CD8-positive, alpha-beta memory T cell (primary cell): ENCODE measurements at places on chromosomes 2 and 18. TPM values are rescaled to one million over a fixed set of nuclear protein-coding genes. Genes with fewer than 3 reads are reported as not detected.

Gene ITSN2
- total RNA-seq, result 71.2 TPM

Gene RAMP1
- 0.63 TPM for total RNA-seq

Gene EVX2
- not detected for total RNA-seq

DNA sequence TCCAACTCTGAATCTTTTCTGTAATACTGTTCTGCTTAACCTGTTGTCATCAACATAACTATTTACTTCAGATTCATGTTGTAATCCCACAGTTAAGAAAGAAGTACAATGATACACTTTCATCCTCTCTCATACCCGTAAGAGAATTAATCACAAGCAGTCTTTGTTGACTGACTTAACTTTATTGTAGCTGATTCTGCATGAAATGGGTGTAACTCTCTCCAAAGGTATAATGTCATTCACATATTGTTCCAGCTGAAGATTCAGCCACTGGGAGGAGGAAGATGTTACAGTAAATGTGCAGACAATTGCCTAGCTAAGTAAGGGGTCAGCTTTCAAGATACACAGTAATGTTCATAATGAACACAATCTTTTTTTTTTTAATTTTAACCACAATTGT, 13.5 kb upstream of the DSG2 start:
- DNase-seq, result no peak
- no peaks in the 10 kb centered on the region for H3K4me1 ChIP-seq
- no peak overlapping the region for H3K4me3 ChIP-seq

DNA sequence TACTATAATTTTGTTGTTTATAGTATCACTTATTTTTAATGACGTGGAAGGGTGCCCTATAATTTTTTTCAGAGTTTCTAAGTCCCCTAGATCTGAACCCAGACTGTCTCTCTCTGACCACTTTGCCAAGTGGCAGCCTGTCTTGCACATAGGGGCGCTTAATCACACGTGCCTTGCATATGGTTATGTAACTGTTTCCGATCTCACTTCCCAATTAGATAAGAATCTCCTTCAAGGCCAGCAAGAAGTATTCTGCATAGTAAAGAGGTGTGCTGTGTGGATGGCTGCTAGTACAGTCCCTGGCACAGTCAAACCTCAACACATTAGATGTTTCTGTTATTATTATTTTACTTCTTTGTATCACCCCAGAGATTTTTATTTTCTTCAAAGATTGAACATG, 197.8 kb upstream of the SIX2 start:
- no peak for DNase-seq
- H3K36me3 ChIP-seq, result no peaks in the 10 kb centered on the region

GRCh38 chr2:6896930-6897759, 19.6 kb downstream of the RSAD2 start:
- no peak for DNase-seq
- H3K36me3 ChIP-seq, result no peaks in the 10 kb centered on the region
- no peak overlapping the region for H3K4me3 ChIP-seq
- H3K4me1 ChIP-seq, result peaks cover 7% of the 10 kb centered on the region
- no peak overlapping the region for H3K27ac ChIP-seq

- no peaks in the 10 kb centered on the region for H3K4me1 ChIP-seq
- no peaks in the 10 kb centered on the region for H3K27me3 ChIP-seq
- no peaks in the 10 kb centered on the region for H3K36me3 ChIP-seq
- no peak overlapping the region for H3K27ac ChIP-seq
- DNase-seq, result no peak
These were observed 9.1 kb upstream of the LYPD6B start for GRCh38 chr2:149029307-149029965.

- H3K36me3 ChIP-seq, result no peaks in the 10 kb centered on the region
- H3K27me3 ChIP-seq, result no peaks in the 10 kb centered on the region
- H3K27ac ChIP-seq, result no peak overlapping the region
- DNase-seq, result no peak
- no peaks in the 10 kb centered on the region for H3K4me1 ChIP-seq
These were observed 9.8 kb downstream of the STEAP3 start for GRCh38 chr2:119233326-119234020.
